Large intestine (tissue), 12 donors: ENCODE measurements at places on chromosomes 7 and 10. TPM values are rescaled to one million over a fixed set of nuclear protein-coding genes. Genes with fewer than 3 reads are reported as not detected.

- DNase-seq: no peak
Measured at GRCh38 chr10:97048649-97049427, 136.9 kb downstream of the SLIT1 start.

DNA sequence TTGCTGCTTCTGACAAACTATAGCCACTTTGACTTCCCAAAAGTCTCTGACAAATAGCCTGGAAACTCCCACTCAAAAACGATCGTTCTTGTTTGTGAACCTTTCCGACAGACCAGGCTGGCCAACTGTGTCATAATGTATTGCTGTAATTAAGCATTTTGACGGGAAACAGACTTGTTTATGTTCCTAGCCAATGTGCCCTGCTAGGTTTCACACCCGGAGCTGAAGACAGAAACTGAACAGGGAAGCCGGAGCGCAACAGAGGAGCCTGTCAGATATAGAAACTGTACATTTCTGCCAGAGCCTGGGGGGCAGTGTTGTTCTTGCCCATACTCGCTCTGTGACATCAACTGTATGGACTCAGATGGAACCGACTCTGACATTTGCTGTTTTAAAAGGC, 55.3 kb upstream of the C7orf33 start:
- peak; percentile 2 for DNase-seq

Gene SPDYE11
- 0.51 TPM for polyA plus RNA-seq

Gene APBB1IP
- 3.3 TPM for polyA plus RNA-seq

Gene FBXL13
- 0.70 TPM for polyA plus RNA-seq

Gene ANKRD7
- polyA plus RNA-seq: 0.45 TPM

DNA sequence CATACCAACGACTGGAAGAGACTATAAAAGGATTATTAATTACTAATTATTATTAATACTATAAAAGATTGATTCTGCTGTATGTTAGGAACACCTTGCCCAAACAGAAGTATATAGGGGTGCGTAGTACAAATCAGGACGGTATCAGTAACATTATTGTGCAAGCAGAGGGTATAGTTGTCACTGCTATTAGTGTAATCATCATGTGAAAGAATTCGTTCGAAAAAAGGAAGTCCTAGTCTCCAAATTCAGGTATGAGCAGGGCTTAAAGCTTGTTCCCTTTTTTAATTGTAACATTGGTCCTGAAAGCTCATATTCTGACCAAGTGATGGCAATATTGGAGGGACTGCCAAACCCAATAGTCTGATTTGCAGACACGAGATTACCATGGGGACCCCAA, 81.8 kb downstream of the THSD7A start:
- no peak for DNase-seq

GRCh38 chr10:75755528-75755927, 324.1 kb downstream of the LRMDA start:
- DNase-seq: peak; percentile 56

DNA sequence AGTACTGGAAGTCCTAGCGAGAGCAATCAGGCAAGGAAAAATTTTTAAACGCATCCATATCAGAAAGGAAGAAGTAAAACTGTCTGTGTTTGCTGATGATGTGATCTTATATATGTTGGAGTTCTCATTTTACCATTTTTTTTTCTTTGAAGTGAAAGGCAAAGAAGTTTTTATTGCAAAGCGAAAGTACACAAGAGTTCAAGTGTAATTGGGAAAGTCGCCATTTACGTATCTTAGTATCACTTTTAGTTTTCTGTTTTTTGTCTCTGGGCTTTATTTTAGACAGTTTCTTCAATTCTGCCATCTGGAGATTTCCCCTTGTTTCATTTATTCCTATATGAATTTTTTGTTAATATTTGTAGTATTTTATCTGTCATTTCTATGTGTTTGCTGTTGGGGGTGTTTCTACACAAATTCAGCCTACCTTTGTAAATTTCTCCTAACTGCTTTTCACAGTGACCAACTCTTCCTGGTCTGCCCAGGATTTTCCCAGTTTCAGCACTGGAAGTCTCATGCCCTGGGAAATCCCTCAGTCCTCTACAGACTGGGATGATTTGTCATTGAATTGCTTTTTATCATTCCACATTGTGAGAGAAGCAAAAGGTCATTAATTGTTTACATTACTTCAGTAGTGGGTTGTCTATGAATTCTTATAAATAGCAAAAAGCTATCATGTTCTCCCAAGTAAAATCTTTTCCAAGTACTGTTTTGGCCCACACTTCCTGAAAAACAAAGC, 23.2 kb downstream of the BET1 start:
- DNase-seq: no peak

DNA sequence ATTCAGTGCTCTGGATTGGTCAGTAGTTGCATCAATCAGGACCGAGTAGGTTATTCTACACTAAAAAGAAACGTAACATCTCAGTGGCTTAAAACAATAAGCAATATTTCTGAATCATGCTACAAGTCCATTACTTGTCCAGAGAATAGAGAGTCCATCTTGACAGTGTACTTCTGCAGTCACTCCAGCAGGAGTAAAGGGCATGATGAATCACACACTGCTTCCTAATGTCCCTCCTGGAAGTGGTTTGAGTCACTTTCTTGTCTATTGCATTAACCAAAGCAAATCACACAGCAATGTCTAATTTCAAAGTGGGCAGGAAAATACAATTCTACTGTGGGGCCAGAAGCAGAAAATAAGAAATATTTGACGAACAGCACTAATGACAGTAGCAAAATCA, 124.8 kb downstream of the TSPAN12 start:
- DNase-seq: no peak

DNA sequence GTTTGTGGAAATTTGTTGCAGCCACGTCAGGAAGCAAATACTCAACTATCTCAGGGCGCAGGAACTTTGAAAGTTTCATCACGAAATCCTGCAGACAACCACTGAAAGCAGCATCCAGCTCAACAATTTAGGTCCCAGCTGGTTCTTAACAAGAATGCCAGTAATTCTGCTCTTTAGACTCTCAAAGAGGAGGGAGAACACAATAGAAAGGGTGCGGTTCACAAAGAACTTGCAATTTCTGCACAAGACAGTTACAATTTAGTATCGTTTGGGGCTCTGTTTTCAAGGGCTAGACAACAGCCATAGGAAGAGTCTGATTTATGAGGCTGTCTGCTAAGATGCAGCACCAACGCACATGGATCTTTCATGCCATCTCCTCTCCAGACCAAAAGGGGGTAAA, 223.1 kb downstream of the FGFR2 start:
- no peak for DNase-seq

Gene ANKRD22
- 1.3 TPM for polyA plus RNA-seq

DNA sequence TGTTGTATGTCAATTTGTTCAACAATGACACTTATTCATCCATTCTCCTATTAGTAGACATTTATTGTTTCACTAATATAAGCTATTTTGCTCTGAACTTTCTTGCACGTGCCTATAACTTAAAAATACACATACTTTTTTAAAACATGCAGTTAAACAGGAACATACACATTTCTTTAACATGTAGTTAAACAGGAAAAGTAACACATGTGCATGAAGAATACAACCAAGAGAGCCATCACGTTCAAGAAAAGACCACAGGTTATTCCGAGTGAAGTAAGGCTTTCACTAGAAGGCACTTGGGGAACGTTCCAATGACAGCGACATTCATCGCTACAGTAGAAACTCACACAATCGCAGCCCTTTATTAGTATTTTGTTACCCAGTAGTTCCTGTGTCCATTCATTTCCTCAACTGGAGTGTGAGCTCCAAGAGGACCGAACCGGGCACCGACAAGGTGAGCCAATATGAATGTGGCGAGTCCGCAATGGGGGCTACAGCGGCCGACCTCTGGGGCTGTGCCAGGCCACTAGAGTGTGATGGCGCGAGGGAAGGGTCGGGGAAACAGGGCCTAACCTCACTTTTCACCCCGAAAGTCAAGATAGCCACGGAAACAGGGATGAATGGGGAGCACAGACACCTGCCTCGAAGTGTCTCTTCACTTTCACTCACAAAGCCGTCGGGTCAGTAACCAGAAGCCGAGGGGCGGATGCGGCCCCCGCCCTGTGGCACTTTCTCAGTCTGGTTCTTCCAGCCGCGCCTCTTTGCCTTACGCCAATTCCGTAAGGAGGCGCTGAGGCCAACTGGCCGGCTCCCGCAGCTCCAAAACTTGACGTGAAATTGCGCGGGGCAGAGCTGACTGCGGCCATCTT, 775 bp upstream of the SEPTIN7 start:
- peak; percentile 87 for DNase-seq

DNA sequence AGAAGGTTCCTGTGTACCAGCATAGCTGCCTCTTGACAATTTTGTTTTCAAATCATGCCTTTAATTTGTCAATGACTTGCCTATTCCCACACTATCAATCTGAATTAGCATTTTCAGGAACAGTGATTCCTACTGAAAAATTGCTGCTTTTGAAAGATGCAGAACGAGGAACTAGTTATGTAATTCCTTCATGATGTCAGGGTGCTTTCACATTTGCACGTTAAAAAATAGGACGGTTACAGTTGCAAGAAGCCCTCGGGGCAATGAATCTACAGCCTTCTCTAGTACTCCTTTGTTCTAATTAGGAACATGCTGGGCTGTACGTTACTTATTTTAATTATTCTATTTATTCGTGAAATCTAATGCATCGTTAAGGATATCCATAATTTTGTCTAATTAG, 253.9 kb downstream of the OTUD1 start:
- DNase-seq: no peak

Gene GDF2
- polyA plus RNA-seq: not detected

- DNase-seq: peak; percentile 16
Measured at GRCh38 chr10:43043773-43044447, 33.0 kb upstream of the RET start.

Gene CALHM1
- 0.04 TPM for polyA plus RNA-seq

Gene ZFAND2A
- 20.2 TPM for polyA plus RNA-seq

Gene FLNC
- 53.3 TPM for polyA plus RNA-seq

Gene NPTX2
- 9.2 TPM for polyA plus RNA-seq

DNA sequence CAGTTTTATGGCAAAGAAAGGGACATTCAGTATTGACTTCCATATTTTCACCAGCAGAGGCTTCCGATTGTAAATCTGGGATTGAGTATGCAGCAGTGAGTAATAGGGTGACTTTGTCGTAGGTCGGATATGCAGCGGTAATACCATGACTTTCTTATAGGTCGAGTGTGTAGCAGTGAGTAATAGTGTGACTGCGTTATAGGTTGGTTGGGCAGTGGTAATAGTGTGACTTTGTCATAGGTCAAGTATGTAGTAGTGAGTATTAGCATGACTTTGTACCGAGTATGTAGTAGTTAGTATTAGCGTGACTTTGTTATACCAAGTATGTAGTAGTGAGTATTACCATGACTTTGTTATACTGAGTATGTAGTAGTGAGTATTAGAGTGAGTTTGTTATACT, 268.2 kb upstream of the ADARB2 start:
- no peak for DNase-seq
